Upper lobe of right lung (tissue), 1 donor: ENCODE measurements at places on chromosomes 2 and 18. TPM values are rescaled to one million over a fixed set of nuclear protein-coding genes. Genes with fewer than 3 reads are reported as not detected.

DNA sequence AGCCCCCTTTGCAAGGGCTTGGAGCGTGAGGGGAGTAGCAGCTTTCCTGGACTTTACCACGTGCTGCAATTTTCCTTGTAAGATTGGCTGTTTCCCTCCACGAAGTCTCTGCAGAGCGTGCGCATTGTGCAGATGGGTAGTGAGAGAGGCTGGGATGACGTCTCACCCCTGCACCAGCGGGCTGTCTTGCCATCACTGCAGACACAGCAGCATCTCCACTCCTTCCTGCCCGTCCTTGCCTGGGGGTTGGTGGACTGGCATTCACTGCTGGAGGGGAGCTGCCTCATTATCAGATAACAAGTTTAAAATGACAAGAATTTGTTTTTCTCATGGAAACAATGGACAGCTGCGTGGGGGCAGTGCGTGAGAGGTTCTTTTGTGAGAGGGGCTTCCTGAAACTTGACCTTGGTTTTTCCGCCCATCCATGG lies 45.3 kb upstream of the HS6ST1 start:
- DNase-seq = peak; percentile 44

DNA sequence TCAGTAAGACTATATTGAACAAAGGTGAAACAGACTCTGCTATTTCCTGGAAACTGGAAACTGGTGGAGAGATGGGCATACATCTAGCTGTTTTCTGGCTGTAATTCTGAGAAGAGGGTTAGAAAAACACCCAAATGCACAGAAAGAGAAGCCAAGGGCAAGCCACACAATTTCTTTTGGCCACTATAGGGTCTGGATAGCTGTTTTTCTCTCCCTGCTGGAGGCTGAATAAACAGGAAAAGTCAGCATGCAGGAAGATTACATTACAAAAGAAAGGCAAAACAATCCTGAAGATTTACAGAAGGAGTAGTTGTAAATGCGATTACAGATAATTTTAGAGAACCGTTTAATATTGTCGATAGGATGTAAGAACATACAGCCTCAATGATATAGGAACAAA lies 186.2 kb upstream of the REG3G start:
- DNase-seq = no peak

Gene PLCL1
- total RNA-seq = 7.7 TPM

DNA sequence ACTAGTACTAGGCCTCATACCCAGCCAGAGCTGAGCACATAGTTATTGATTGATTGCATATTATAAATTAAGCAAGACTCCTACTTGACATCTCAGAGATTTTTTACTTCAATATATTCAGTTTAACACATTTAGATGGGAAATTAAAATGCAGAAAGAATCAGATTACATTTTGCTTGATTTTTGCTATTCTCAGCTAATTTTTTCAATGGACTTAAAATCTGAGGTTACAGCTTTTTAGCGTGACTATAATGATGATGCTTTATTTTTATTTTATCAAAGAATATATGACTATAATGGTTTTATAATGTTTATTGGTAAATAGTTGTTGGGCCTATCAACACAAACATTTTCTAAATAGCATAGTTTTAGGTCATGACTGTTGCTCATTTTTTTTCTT lies 493.0 kb upstream of the CNTNAP5 start:
- no peak for DNase-seq

- DNase-seq = no peak
These were observed 1.8 kb downstream of the EVX2 start for GRCh38 chr2:176081837-176082524.

Gene SPATA3
- total RNA-seq = not detected

Gene ACMSD
- total RNA-seq = not detected

DNA sequence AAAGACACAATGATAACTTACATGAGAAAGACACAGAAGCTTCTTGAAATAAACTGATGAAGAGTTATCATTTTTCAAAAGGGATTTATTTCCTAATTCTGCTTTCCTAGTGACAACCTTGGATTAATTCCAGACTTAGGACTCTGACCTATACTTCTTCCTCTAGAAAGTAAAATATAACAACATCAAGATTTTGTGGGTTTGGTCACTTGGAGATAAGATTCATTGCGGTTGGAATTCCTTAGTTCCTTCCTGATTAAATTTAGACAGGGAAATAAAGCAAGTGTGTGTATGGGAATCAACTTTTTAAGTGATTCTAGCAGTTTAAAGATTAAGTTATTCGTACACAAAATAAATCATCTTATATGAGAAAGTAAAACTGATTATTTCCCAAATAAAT lies 208.4 kb upstream of the CCDC150 start:
- DNase-seq = no peak

DNA sequence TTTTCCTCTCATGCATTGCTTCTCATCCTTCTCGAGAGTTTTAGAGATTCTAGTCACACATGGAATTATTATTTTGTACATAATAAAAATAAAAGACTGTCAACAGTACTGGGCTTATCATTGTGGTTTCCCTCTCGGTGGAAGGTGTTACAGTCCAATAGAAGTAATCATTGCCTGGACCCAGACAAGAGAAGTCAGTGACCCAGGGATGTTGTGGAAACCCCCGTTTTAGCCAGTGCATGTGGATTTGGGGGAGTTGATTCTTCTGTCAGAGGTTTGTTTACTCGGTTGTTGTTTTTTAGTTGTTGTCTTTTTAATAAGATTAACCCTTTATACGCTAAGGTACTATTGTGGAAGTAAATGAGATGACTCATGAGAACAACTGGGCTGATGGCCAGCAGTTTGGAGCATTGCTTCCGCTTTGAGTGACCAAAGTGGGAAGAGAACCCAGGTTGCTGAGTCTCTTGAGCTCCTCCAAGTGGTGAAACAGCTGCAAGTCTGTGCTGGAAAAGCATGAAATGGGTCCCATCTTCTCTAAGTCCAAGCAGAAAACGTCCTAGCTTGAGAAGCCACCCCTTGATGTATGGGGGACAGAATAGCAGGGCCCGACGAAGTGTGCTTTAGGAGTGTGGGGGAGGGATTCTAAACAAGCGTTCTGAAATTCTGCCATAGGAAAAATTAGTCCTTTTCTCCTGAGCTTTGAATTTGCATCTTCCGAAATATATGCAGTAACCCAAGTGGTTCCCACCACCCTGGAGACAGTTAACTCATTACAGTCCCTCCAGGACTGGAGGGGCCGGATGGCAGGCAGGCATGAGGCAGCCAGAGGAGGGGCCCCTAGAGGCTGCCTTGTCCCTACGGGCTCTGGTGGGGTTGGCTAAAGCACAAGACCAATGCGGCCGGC lies 61.8 kb upstream of the GPR45 start:
- DNase-seq = no peak

Gene TUBA4B
- total RNA-seq = not detected

DNA sequence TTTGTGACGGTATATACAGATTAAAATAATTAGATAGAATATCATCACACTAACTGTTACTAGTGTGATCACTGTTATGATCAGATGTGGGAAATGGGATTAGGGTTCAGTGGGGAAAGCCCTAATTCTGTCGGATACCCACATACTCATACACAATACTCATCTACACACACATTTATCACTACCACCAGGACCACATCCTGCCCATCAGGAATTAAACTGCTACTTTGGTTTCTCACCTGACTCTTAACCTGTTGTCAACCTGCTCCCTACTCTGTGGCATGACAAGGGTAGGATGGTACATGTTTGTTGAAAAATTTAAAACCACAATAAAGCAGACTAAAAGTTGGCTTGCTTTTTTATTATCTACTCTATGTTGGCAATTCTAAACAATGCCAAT lies 24.8 kb upstream of the CYP26B1 start:
- no peak for DNase-seq

Gene YES1
- total RNA-seq = 56.0 TPM

Gene AAMP
- total RNA-seq = 55.9 TPM

Gene APCDD1
- 27.6 TPM for total RNA-seq

DNA sequence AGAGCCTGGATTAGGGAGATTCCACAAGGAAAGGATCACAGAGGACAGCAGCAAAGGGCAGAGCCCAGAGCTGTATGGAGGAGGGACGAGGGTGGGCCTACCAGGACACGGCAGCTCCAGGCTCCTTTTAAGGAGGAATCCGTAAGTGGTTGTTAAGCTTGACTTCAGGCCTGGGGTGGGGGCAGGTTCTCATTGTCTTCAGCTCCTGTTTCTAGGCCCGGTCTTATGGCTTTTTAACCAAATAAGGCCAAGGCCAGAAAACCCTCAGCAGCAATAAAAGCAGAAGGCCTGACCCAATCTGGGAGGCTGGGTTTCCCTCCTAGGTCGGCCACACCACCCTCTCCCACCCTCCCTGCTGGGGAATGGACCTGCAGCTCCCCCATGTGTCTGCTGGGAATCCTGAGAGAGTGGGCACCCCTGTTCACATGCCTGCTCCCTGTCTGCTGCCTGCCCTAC lies 111.2 kb downstream of the PLB1 start:
- no peak for DNase-seq

GRCh38 chr2:240645346-240645745 lies 20.1 kb downstream of the GPR35 start:
- DNase-seq = peak; percentile 46

DNA sequence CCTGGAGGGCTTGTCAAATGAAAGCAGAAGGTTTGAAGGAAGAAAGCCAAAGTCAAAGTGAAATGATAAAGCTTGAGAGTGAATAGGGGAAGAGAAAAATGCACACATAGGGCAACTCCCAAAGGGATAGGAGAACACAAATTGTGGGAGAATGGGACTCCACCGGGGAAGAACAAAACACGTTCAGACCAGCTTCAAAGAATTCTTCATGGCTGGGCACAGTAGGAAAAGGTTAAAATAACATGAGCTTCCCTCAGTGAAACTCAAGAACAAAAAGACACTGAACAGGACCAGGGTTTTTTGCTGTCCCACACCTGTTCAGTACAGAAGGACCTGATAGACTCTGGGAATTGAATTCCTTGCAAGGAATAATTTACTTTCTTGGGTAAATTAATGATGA lies 123.1 kb upstream of the NCKAP5 start:
- no peak for DNase-seq

DNA sequence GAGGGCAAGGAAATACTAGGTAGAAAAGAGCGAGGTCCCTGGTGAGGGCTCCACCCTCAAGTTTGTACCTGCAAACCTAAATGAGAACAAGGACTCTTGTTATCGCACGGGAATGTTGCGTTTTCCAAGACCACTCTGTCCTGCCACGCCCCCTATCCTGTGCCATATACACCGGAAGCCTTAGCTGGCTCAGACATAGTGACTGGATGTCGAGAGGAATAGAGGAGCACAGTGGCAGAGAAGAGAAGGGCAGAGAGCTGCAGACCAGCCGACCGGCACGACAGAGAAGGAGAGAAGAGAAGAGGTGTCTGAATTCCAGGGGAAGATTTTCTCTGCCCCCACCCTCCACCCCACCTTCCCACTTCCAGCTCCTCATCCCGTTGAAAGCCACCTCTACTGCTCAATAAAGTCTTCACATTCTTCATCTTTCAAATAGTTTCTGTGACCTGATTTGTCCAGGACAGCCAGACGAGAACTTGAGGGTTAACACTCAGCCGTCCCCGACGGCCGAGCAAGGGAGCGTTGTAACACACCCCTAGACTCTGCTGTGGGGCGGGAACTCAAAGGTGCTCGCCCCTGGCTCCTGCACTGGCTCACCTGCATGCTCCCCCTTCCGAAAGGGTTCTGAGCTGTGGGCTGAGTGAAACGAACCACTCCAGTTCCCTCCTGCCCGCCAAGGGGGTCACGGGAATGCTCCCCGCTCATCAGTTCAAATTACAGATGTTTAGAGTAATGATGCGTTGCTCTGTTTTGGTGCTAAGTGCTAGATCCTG lies 24.9 kb upstream of the COL3A1 start:
- DNase-seq = no peak

DNA sequence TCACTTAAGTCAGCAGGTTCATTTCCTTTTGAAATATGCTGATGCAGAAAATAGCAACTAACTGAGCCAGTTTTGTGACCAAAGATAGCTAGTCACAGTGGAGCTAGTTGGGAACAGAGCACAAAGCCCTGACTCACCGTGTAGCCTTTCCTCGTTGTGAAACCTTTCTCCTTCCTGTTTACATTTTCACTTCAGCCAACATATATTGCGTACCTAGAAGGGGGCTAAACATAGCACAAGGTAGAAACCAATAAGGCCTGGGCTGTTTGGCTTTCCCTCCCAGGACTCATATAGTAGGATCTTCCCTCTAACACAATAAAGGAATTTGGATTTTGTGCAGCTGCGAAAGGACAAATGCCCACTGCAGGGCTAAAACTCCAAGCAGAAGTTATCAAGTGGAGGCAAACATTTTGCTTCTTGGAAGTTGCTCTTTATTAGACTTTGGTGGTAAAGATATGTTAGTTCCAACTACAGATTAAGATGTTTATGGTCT lies 24.5 kb upstream of the LPIN2 start:
- no peak for DNase-seq

- DNase-seq = no peak
These were observed 50.8 kb downstream of the NCK2 start for GRCh38 chr2:105795575-105795934.

DNA sequence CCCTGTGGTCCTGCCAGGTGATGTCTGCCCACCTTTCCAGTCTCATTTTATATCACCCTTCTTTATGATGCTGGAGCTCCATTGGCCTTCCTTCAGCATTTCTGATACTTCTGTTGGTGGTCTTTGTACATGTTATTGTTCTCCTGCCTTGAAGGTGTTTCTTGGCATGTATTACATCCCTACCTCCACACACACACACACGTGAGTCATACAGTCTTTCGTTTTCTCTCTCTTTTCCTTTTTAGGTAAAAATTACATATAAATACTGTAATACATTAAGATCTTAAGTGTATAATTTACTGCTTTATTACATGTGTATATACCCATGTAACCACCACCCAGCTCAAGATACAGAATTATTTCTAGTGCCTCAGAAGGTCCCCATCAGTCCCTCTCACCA lies 10.2 kb upstream of the ADGRF3 start:
- DNase-seq = no peak

DNA sequence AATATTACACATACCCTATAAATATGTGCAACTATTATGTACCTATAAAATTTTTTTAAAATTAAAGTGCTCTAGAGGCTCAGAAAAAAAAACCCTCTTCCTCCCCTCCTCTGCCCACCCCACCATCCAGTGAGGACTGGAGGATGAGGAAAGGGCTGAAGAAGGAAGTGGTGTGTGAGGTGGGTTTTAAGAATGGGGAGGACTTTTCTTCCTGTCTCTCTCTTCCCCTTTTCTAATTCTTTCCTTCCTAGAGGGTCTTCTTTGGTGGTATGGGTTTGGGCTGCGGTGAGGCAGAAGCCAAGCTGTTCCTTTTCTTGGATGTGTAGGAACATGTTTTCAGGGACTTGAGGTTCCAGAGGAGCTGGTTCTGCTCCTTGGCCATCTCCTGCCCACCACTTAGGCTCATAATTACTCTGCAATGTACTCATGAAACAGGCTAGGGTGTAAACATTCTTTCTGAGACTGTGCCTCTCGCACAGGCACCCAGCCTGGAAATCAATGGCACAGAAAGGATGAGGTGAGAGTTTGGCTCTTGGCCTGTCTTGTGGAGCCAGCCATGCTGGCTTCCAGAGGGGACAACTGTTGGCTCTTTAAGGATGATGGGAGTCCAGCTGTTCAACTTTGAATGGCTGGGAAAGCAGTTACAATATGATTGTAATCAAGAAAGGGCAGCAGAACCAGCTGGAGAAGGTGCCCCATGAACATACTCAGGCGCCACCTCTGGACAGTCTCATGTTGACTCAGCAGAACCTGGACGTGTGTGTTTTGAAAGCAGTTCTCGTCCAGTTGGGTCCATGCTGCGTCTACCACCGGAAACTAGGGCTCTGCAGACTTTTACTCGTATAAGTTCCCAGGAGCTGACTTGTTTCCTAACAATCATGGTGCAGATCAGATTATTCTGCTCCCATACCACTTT lies 38.3 kb downstream of the IL1RL2 start:
- no peak for DNase-seq
